ENCODE measurements at places on chromosomes 2 and 18.

DNA sequence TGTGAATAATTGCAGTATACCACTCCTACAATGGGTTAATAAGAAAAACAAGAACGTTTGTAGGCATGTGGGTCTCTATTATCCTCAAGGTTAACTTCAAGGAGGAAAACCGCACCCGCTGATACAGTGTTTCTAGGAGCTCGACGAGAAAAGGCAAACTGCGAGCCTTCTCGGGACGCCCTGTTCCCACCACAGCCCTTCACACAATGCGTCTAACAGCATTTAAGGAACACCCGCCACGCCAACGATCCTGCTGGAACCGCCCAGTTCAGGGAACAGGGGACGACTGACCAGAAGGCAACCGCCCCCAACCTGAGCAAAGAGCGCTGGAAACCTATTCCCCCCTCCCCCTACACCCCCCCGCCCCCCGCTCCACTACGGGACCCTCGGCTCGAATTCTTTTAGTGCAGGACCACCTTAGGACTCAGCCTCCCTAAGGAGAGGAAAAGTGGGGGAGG lies 710 bp upstream of the TMSB10 start:
- H3K36me3 ChIP-seq = no peaks in the 10 kb centered on the region
- H3K27ac ChIP-seq = peak overlapping the region; percentile 80
- H3K4me3 ChIP-seq = peak overlapping the region; percentile 90

DNA sequence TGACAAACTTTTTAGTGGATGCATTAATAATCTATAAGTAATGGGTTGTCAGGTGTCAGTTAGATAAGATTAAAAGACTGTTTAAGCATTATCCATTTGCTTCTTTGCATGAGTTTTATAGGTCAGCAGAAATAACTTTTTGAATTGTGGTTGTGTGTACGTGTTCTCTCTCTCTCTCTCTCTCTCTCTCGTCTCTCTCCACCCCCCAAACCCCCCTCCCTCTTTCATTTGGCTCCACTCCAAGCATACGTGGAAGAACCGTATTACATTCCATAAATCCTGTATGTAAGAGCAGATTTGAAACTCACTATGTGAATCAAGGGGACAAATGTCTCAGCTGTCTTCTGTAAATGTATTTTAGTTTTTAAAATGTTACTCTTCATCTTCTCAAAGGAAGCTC lies 120.2 kb downstream of the MEIS1 start:
- no peaks in the 10 kb centered on the region for H3K27me3 ChIP-seq
- no peaks in the 10 kb centered on the region for H3K36me3 ChIP-seq
- no peak for DNase-seq
- peak overlapping the region; percentile 50 for H3K27ac ChIP-seq
- peak overlapping the region; percentile 64 for H3K4me3 ChIP-seq
- no peaks in the 10 kb centered on the region for H3K4me1 ChIP-seq

DNA sequence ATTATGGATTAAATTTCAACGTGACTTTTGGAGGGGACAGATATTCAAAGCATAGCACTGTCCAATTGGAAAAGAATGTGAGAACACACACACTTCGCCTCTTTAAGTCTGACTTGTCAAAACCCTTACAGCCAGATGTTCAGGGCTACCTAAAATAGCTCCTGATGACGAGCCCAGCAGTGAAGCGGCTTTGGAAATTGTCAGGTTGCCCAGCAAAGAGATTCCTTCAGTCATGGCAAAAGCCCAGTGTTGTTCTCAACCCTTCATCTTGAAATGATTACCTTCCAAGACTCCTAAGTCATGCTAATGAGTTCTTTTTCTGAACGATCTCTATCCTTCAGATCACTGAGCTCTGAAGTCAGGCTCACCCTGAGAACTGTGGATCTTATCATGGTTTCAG lies 436.6 kb downstream of the LRATD1 start:
- no peak overlapping the region for H3K4me3 ChIP-seq
- no peaks in the 10 kb centered on the region for H3K36me3 ChIP-seq
- DNase-seq = no peak
- H3K4me1 ChIP-seq = no peaks in the 10 kb centered on the region
- no peaks in the 10 kb centered on the region for H3K27me3 ChIP-seq
- no peak overlapping the region for H3K27ac ChIP-seq

- DNase-seq = no peak
- H3K27ac ChIP-seq = no peak overlapping the region
- peaks cover 7% of the 10 kb centered on the region for H3K4me1 ChIP-seq
Observed at GRCh38 chr2:233209533-233210171, 41.8 kb upstream of the ATG16L1 start.

DNA sequence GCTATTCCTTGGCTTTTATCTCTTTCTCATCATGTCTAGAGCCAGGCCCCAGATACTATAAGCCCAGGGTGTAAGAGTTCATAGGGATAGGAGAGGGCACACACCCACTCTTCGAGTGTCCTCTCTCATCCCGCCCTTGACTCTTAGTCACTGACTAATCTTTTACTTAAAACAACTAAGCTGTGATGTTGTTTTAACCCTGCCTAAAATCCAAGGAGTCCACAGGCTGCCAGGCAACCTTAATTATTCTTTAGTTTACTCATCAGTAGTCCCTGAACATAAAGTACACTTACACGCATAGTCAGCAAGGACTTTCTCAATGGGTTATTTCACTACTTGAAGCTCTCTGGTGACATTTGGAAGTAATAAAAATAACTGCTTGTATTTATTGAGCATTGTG lies 28.4 kb downstream of the GREB1L start:
- DNase-seq = no peak
- no peaks in the 10 kb centered on the region for H3K27me3 ChIP-seq
- H3K27ac ChIP-seq = no peak overlapping the region
- H3K4me1 ChIP-seq = no peaks in the 10 kb centered on the region

DNA sequence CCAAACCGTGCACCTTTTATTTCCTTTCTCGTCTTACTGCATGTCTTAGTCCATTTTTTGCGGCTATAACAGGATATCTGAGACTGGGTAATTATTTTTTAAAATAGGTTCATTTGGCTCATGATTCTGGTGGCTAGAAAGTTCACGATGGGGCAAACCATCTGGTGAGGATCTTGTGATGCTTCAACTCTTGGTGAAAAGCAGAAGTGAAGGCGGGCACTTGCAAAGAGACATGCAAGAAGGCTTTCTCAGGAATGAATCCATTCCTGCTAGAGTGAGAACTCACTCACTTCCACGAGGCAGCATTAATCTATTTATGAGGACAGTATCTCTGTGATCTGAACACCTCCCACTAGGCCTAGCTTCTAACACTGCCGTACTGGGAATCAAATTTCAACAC lies 327.1 kb upstream of the RBMS1 start:
- H3K27me3 ChIP-seq = no peaks in the 10 kb centered on the region
- DNase-seq = no peak
- H3K27ac ChIP-seq = no peak overlapping the region

DNA sequence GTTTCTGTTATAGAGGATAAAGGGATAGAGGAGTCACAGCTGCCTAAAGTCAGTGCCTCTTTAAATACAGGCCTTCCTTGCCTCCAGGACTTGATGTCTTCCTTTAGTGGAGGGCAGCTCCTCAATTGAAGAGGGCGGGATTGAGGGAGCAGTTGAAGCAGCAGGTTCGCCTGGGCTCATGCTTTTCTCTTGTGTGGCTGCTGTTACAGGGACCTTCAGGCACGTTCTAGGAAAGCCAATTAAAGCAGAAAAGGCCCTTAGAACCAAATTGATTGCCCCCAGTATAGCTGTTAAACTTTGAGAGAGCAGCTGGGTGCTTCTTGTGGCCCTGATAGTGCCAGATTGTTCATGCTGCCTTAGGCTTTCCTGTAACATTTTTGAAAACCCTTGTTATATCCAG lies 42.0 kb upstream of the LTBP1 start:
- DNase-seq = no peak
- peaks cover 4% of the 10 kb centered on the region for H3K4me1 ChIP-seq
- no peak overlapping the region for H3K4me3 ChIP-seq

DNA sequence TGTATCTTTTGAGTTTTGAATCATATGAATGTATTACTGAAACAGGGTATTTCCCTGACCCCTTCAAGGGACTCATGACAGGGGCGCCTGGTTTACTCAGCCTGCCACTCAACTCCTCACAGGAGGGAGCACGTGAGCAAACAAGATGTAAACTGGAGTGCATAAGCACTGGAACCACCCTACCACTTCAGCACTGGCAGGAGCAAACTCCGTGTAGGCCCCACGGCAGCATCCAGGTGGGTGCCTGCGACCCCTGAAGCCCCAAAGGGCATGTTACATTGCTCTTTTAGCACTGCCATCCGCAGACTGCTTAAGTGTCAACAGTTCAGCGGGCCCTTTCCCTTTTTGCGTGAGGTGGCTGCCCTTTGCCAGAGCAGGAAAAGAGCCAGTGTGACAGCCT lies 8.2 kb upstream of the DAPL1 start:
- no peak overlapping the region for H3K27ac ChIP-seq
- H3K4me1 ChIP-seq = no peaks in the 10 kb centered on the region
- H3K36me3 ChIP-seq = no peaks in the 10 kb centered on the region
- H3K4me3 ChIP-seq = no peak overlapping the region
- H3K27me3 ChIP-seq = no peaks in the 10 kb centered on the region

DNA sequence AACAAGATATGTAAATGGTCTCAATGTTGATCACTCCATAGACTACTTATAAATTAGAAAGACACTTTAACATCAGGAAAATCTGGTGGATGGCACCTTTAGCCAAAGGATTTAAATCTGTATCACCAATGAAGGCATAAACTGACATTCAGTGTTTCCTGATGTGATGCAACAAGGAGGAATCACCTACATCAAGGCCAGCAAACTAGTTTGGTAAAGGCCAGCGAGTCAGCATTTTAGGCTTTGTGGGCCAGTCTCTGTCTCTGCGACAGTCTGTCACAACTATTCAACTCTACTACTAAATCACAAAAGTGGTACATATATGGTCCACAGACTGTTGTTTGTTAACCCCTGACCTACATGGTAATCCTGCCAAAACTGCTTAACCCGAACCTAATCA lies 33.3 kb downstream of the C2orf76 start:
- peaks cover 6% of the 10 kb centered on the region for H3K36me3 ChIP-seq
- no peak overlapping the region for H3K4me3 ChIP-seq
- no peak overlapping the region for H3K27ac ChIP-seq
- no peaks in the 10 kb centered on the region for H3K4me1 ChIP-seq

GRCh38 chr2:123853161-123853560 lies 171.9 kb upstream of the CNTNAP5 start:
- no peaks in the 10 kb centered on the region for H3K4me1 ChIP-seq
- no peak overlapping the region for H3K27ac ChIP-seq
- no peaks in the 10 kb centered on the region for H3K27me3 ChIP-seq
- no peak overlapping the region for H3K4me3 ChIP-seq

GRCh38 chr2:161332371-161332967 lies 24.2 kb downstream of the PSMD14 start:
- peaks cover 9% of the 10 kb centered on the region for H3K4me1 ChIP-seq
- H3K27ac ChIP-seq = no peak overlapping the region
- H3K27me3 ChIP-seq = no peaks in the 10 kb centered on the region
- no peak overlapping the region for H3K4me3 ChIP-seq
- no peak for DNase-seq

- no peak overlapping the region for H3K27ac ChIP-seq
- H3K36me3 ChIP-seq = no peaks in the 10 kb centered on the region
- H3K4me1 ChIP-seq = no peaks in the 10 kb centered on the region
- H3K27me3 ChIP-seq = no peaks in the 10 kb centered on the region
Observed at GRCh38 chr18:22841840-22842239, 91.3 kb upstream of the RBBP8 start.

DNA sequence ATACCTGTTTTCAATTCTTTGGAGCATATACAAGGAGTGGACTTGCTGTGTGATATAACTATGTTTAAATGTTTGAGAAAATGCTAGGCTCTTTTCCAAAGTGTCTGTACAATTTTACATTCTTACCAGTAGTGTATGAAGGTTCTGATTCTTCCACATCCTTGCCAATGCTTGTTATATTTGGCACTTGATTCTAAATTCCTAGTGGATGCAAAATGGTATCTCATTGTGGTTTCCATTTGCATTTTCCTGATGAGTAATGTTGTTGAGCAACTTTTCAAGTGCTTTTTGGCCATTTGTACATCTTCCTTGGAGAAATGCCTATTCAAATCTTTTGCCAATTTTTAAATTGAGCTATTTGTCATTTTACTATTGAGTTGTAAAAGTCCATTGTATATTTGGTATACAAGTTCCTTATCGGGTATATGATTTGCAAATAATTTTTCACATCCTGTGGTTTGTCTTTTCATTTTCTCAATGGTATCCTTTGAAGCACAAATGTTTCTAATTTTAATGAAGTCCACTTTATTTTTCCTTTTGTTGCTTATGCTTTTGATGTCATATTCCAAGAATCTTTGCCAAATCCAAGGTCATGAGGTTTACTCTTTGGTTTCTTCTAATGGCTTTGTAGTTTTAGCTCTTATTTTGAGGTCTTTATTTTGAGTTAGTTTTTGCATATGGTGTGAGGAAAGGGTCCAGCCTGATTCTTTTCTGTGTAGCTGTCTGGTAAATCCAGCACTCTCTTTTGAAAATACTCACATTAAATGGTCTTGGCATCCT lies 33.2 kb upstream of the CWC22 start:
- no peaks in the 10 kb centered on the region for H3K27me3 ChIP-seq
- H3K4me3 ChIP-seq = no peak overlapping the region
- no peak overlapping the region for H3K27ac ChIP-seq
- DNase-seq = no peak

DNA sequence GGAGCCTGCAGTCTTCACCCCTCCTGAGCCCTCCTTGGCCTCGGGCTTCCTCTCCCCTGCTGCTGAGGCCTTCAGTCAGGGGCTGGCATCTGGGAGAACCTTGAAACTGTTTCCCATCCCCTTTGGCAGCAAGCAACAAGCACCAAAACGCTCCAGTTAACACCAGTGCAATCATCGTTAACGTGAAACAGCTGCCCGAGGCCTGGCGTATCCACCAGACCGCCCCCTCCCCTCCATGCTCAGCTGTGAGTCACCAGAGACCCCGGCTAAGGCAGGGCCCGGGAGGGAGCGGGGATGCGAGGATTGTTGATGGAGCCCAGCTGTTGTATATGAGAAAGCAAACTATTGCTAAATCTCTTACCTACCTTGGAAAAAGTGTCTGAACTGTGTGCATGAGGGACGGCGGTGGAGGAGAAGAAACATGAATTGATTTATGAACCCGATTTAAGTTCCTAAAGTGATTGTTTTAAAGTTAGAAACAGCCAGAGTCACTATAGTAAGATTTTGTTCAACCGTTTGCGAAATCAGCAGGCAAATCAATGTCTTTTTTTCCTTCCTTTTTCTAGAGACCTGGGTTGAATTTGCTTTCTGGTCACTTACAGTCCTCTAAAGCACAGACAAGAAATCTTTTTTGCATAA lies 5.2 kb downstream of the ZFP36L2 start:
- peaks cover 50% of the 10 kb centered on the region for H3K4me1 ChIP-seq
- peak overlapping the region; percentile 91 for H3K27ac ChIP-seq
- peak; percentile 75 for DNase-seq
- H3K4me3 ChIP-seq = peak overlapping the region; percentile 75

GRCh38 chr2:11407413-11407812 lies 58.5 kb downstream of the E2F6 start:
- no peak for DNase-seq
- no peaks in the 10 kb centered on the region for H3K27me3 ChIP-seq
- H3K4me1 ChIP-seq = peaks cover 45% of the 10 kb centered on the region
- no peak overlapping the region for H3K4me3 ChIP-seq
- no peaks in the 10 kb centered on the region for H3K36me3 ChIP-seq
- H3K27ac ChIP-seq = peak overlapping the region; percentile 73

GRCh38 chr2:236946871-236947270 lies 138.8 kb upstream of the COPS8 start:
- no peak overlapping the region for H3K27ac ChIP-seq
- no peak for DNase-seq
- no peaks in the 10 kb centered on the region for H3K4me1 ChIP-seq
- H3K4me3 ChIP-seq = no peak overlapping the region
- H3K36me3 ChIP-seq = no peaks in the 10 kb centered on the region

GRCh38 chr18:48544661-48545415 lies 6.0 kb downstream of the CTIF start:
- H3K27me3 ChIP-seq = no peaks in the 10 kb centered on the region
- H3K4me3 ChIP-seq = no peak overlapping the region
- no peaks in the 10 kb centered on the region for H3K36me3 ChIP-seq
- no peak for DNase-seq
- H3K4me1 ChIP-seq = peaks cover 80% of the 10 kb centered on the region
